SIG-M5 (cell line): ENCODE measurements at places on chromosomes 4 and X.

DNA sequence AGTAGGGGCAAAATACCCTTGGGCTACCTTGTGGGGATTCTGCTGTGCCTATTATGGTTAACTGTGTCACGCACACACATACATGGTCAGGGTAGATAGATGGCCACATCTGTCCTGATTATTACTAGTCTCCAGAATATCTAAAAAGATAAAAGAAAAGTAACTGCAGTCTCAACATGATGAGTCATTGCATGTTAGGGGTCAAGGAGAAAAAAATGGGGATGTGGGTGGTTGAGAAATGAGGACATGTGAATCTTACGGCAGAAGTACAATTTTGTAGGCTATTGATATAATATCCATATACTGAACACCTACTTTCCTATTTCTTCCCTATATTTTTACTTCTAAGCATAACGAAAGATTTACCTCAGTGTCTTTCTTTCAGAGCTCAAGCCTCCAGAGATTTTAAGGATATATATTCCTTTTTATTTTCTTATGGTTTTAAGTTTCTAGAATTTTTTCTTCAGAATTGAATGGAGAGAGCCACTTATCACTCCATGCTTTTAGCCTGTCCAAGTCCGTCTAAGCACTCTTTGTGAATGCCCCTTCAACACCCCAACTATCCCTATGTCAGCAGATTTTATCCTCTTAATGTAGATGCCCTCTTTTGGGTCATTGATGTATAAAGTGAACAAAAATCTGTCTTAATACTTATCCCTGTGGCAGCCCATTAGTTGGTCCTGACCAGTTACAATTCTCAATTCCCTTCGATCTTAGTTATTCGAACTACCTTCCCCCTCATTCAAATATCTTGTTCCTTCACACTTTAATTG is 642.2 kb downstream of the IQCM start:
- no peak for DNase-seq

GRCh38 chrX:55056820-55057674 is 17.8 kb upstream of the PAGE2B start:
- no peak for DNase-seq

DNA sequence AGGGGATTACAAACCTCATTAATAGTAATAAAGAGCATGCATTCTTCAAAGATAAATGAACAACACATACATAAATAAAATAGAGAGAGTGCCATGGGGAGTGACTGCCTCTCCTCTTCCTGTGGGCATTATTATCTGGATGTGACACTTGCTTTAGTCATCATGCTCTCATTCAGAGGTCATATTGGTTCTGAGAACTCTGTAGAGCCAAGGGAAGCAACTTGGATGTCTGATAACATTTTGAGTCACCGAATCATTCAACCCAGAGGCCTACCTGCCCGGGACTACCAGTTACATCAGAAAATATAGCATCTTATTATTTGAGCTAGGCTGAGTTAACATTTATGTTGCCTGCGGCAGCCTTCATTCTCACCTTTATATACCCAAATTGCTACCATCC is 489.5 kb downstream of the STIM2 start:
- no peak for DNase-seq

GRCh38 chr4:142683503-142683902 is 162.6 kb downstream of the INPP4B start:
- no peak for DNase-seq

GRCh38 chr4:10599574-10599973 is 85.0 kb downstream of the CLNK start:
- no peak for DNase-seq

GRCh38 chrX:13144927-13145655 is 100.7 kb upstream of the FAM9C start:
- no peak for DNase-seq

- DNase-seq = no peak
Observed at GRCh38 chr4:102302762-102303161, 42.5 kb downstream of the SLC39A8 start.

DNA sequence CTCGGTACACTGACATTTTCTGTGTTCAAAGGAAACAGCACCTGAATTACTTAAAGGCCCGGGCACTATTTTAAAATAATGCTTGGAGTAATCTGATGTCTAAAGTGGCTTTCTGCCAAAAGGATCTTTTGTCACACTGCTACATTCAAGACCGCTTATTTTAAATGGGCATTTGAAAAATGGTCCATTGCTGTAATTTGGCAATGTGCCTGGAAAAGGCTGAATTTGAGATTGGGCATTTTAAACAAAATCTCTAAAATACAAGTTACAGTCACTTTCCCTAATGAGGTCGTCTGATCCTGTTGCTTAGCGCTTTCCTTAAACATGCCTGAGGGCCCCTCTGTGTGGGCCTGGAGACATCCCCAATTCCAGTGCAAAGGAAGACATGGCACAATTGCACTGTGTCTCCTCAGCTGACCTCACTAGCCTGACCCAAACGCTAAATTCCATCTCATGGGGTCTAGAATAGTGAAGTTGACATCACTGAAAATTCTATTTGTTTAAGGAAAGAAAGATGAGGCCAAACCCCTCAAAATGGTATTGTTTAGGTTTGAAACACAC is 214.2 kb downstream of the GPC3 start:
- DNase-seq = no peak

DNA sequence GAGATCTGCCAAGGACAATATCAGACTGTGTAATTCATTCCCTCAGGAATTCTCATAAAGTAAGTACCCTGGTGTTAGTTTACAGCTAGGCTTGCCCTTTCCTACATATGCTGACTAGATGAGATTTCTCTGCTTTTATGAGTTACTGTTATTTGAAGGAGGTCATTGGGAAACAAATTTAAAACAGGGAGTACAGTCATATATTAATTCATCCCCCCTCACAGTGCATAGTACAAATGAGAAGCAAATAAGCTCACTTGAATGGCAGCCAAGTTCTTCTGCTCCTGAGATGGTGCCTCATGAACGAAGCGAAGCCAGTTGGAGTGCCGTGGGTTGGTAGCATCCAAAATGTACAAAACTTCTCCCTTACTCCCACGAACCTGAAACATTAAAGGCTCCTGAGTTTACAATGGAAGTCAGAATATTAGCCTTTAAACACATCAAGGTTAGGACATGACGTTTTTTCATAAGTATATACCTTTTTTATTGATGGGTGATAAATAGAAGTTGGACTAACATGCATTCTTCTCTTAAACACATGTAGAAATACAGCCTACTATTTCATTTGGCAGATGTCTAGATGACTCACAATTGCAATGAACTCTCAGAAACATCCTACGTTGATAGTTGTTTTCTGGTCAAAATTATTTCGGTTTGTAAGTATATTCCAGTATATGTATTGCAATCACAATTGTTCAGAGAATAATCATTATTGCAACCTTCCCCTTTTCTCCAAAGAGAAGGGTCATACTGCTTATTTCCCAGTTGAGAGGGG is 69.2 kb downstream of the PRDM5 start:
- DNase-seq = no peak

- DNase-seq = no peak
Observed at GRCh38 chrX:19576742-19577141, 61.4 kb upstream of the MAP3K15 start.
